Retinal pigment epithelial cell (primary cell): ENCODE measurements at places on chromosomes 3 and 15.

DNA sequence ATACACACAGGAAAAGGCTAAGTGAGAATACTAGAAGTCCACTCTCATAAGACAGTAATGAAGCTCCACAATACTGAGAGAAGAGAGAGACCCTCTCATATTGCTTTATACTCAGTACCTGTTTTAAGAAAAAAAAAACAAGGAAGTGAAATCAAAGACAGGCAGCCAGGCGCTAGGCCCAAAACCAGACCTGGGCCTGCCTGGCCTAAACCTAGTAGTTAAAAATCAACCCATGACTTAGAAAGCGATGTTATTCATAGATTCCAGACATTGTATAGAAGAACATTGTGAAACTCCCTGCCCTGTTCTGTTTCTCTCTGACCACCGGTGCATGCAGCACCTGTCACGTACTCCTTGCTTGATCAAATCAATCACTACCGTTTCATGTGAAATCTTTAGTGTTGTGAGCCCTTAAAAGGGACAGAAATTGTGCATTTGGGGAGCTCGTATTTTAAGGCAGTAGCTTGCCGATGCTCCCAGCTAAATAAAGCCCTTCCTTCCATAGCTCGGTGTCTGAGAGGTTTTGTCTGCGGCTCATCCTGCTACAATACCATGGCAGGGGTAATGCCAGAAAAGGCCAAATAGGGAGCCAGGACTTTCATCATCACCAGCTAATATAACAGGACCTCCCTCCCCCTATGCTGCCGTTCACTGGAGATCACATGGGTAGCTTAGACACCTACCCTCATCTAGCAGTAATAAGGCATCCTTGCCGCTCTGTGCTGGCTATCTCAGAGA lies 1294.1 kb downstream of the NSUN3 start:
- no peak for DNase-seq

- no peak for DNase-seq
Measured at GRCh38 chr3:139460076-139460475, 16.2 kb downstream of the RBP2 start.

- no peak for DNase-seq
Measured at GRCh38 chr15:65829130-65829764, 37.2 kb upstream of the DENND4A start.

DNA sequence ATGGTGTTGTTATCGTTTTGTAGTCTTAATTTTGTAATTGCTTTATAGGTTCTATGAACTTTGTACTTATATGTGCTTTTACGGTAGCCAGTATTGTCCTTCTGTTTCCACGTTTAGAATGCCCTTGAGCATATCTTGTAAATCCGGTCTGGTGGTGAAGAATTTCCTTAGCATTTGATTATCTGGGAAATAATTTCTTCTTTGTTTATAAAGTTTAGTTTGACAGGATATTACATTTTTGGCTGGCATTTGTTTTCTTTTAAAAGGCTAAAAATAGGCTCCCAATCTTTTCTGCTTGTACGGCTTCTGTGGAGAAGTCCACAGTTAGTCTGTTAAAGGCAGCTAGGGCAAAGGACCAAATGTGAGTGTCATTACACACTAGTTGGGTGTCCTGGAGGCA lies 36.7 kb downstream of the SPESP1 start:
- DNase-seq, result no peak

DNA sequence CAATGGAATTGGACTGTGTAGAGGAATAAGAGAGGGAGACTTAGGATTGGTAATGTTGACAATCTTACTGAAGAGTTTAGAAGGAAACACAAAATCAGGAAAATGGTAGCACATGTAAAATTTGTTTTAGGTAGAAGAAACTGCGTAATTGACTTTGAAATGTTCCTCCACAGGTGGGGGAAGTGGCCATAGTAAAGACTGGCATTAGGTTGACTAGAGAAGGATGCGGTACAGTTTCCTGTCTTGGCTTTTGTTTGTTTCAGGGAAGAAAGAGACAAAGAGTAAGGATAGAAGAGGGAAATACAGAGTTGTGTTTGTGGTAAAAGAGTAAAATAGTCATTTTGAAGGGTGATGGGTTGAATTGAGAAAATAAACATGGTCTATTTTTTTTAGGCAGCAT lies 253.6 kb upstream of the ZNF717 start:
- DNase-seq, result no peak

DNA sequence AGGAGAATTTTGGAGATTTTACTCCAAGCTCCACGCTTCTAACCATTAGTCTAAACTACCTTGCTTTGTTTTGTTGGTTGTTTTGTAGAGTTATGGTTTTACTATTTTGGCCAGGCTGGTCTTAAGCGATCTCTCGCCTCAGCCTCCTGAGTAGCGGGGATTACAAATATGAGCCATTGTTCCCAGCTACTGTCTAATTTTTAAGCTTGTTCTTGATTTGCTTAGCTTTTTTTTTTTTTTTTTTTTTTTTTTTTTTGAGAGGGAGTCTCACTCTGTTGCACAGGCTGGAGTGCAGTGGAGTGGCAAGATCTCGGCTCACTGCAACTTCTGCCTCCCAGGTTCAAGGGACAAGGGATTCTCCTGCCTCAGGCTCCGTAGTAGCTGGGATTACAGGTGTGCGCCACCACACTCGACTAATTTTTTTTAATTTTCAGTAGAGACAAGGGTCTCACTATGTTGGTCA lies 28.5 kb downstream of the EFCAB12 start:
- DNase-seq, result no peak

DNA sequence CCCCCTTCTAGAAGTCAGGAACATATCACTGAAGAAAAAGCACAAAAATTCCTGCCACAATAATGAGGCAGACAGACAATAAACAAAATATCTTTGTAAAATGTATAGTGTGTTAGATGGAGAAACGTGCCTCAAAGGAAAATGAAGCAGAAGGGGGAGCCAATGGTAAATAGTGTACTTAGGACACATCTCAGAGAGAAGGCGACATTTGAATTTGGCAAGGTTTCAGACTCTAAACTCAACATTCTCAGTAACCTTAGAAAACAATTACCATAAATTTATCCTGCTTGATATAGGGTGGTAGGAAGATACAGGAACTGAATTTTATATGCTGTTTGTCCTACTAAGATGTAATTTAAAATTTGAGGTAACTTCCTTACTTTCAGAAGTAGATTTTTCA lies 52.6 kb upstream of the PTX3 start:
- DNase-seq, result no peak

GRCh38 chr3:16741103-16741758 lies 136.0 kb upstream of the DAZL start:
- DNase-seq, result no peak

GRCh38 chr15:79067072-79067833 lies 23.3 kb downstream of the RASGRF1 start:
- no peak for DNase-seq

DNA sequence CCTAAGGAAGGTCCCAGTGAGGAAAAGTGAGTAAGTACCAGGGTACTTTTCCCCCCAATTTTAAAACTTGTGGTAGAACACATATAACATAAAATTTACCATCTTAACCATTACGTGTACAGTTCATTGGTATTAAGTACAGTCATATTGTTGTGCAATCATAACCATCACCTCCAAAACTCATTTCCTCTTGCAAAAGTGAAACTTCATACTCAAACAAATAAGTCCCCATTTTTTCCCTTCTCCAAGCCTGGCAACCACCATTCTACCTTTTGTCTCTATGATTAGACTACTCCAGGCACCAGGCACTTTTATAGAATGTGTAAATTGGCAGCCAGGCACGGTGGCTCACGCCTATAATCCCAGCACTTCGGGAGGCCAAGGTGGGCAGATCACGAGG lies 12.2 kb downstream of the PRC1 start:
- DNase-seq, result no peak

- no peak for DNase-seq
Measured at GRCh38 chr3:122081543-122082247, 26.5 kb downstream of the CD86 start.

DNA sequence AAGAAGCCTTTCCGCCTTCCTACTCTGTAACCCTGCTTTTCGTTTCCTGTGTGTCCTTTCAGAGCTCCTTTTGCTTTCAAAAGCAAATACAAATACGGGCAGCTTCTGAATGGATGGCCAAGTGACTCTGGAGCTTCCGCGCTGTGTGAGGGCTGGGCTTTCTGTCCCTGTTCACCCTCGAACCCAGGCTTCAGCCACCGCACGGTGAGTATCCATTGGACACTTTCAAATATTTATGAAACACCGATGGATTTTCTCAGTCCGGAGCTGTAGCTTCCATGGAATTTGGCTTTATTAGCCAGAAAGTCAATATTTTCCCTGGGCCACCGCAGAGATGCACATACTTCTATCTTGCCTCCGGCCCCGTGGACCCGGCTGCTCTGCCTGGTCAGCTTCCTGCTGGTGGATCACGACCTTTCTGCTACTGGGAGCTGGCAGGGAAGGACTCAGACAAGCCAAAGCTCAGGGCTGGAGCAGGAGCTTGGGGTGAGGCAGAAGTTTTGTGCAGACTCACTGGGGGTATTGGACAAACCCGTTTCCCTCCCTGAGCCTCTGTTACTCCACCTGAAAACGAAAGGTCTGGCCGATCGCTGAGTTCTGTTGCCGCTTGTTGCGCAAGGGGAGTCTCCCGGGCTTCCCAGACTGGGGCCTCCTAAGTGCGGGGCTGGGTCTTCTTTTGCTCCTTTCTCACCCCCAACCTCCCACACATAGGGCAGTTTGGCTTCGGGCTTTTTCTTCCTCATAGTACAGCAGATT lies 63.6 kb downstream of the LINGO1 start:
- no peak for DNase-seq

GRCh38 chr3:64242435-64242834 lies 17.2 kb upstream of the PRICKLE2 start:
- DNase-seq, result no peak

- no peak for DNase-seq
Measured at GRCh38 chr15:73680549-73680948, 3.6 kb upstream of the CD276 start.

DNA sequence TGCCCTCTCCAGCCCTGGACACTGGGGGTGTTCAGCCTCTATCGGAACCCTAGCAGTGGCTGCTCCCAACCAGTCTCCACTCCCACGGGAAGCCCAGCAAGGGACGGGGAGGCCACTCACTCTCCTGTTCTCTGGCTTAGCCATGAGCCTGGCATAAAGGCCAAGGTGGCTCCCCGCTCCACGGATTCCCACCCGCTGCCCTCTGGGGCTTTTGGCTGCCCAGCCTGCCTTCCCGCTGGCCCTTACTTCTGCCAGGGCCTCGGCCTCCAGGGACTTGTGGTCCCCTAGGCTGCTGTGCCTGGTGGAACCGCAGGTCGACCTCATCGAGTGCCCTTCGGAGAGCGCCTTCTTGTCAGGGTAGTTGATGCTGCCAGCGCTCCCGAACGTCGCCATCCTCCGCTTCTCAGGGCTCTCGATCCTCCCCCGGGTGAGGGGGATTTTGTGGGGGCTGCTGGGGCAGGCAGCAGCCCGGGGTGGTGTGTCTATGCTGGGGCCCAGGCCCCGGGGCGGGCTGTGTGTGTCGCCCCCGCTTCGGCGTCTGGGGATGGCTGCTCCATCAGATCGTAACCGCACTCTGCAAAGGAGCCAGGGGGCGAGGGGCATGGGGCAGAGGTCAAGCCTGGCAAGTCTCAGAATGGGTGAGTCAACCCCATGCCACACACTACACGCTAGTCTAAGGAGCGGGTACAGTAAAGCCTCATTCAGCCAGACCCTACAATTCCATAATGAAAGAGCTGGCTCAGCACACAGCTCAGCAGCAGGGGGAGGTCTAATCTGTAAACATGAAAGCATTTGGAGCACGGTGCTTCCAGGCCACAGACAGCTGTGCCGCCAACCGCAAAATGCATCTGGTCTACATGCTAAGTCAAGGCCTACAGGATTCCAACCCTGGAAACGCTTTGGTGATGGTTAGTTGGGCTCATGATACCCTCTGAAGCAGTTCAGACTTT lies 27.3 kb upstream of the RAD18 start:
- DNase-seq, result no peak

DNA sequence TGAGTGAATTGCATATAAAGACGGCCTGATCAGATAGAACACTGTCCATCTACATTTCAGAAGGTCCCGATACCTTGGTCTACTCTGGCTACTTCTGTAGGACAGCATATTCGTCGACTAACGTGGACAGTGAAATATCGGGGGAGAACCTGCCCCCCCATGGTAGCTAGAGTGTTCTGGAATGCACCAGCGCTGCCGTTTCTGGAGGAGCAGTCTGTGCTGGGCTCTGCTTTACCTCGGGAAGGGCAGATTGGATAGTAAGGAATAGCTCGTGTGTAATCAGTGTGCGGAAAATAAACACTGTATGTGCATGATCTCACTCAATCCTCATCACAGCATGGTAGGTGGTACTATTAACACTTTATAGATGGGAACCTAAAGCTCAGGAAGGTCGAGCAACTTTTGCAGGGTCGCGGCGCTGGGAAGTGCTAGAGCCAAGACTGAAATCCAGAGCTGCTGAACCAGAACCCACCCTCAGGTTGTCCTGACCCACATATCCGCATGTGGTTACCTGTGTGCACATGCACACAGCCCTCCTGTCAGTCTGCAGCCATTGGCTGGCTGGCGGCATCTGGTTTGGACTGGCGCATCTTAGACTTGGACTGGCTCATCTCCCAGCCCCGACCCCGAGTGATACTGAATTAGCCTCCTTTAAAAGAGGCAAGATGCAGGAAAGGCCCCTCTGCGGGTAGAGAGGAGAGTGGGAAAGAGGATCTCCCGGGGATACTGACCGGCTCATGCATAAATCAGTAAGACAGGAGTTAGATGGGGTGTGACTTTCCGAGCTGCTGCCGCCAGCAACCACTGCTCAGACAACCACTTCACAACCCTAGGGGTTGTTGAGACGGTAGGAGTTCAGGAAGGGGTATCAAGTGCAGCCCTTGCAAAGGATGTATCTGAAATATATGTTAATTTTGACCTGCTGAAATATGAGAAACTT lies 155.0 kb upstream of the BHLHE40 start:
- no peak for DNase-seq

GRCh38 chr15:29774900-29775299 lies 47.4 kb downstream of the TJP1 start:
- DNase-seq, result no peak

GRCh38 chr3:162605651-162606204 lies 1109.1 kb downstream of the OTOL1 start:
- DNase-seq, result no peak

GRCh38 chr3:118408431-118408830 lies 626.2 kb downstream of the IGSF11 start:
- no peak for DNase-seq

DNA sequence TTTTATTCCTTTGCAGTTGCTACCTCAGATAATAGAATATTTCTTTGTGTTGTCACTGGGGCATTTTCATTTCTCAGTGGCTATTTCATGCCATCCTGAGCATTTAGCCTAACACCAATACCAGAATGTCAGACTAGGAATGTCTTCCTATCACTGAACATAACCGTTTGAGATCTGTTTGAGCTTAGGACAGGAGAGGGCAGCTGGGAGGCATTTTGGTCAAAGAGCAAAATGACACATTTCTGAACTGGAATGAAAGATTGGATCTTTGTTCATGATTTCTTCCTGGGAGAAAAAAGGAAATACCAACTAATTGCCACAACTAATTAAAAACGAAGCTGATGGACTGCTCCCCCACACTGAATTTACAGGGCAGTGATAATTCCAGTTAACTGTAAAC lies 921.3 kb upstream of the NR2F2 start:
- no peak for DNase-seq
